ENCODE measurements at places on chromosomes 7 and 10. TPM values are rescaled to one million over a fixed set of nuclear protein-coding genes. Genes with fewer than 3 reads are reported as not detected.

GRCh38 chr10:1177936-1178335, 121.8 kb downstream of the WDR37 start:
- no peak overlapping the region for H3K4me3 ChIP-seq
- no peaks in the 10 kb centered on the region for H3K36me3 ChIP-seq
- H3K4me1 ChIP-seq, result no peaks in the 10 kb centered on the region
- no peak overlapping the region for H3K27ac ChIP-seq
- no peak for DNase-seq

DNA sequence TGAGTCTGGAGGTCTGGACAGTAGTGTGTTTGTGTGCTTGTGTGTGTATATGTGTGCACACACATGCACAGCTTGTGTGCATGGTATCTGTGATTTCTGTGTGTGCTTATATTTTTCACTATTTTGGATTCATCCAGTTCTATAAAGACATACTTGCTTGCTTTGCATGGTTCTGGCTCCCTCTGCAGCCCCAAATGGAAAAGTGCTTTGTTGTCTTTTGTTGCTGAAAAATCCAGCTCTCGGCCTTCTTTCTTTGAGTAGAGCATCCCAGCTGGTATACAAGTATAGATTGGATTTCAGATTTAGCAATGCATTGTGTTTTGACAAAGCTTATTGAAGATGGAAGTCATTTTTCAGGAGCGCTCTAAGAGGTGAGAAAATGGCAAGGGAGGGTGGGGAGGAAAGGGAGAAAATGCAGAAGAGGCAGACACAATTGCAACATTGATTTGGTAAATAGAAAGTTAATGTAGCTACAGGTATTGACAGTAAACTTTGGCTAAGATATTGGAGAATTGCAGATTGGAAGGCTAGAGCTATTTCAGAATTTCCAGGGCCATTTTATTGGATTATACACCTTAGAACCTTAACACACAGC, 333.9 kb downstream of the AUTS2 start:
- no peaks in the 10 kb centered on the region for H3K4me1 ChIP-seq
- no peak overlapping the region for H3K27ac ChIP-seq
- H3K36me3 ChIP-seq, result no peaks in the 10 kb centered on the region
- no peak for DNase-seq
- H3K27me3 ChIP-seq, result no peaks in the 10 kb centered on the region
- H3K4me3 ChIP-seq, result no peak overlapping the region

GRCh38 chr10:76244061-76244686, 812.8 kb downstream of the LRMDA start:
- no peak for DNase-seq
- no peaks in the 10 kb centered on the region for H3K4me1 ChIP-seq
- H3K27me3 ChIP-seq, result no peaks in the 10 kb centered on the region
- no peak overlapping the region for H3K27ac ChIP-seq
- H3K36me3 ChIP-seq, result no peaks in the 10 kb centered on the region

The RELN gene
- total RNA-seq, result not detected

DNA sequence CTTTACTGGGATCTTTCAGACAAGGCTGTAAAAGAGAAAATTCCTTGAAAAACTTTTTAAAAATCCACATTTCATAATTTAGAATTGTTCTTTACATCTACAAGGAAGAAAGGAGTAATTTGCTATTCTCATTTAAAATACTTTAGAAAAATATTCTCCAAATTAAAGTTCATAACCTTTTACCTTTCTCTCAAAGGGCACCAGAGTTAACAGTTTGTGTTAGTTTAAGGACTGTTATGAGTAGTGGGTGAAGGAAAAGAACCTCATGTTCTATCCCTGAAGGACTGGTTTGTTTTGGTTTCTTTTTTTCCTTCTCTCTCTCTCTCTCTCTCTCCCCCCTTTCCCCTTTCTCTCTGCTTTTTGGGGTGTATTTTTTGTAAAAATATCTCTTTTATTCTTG, 4.1 kb downstream of the AGMO start:
- no peak for DNase-seq
- no peak overlapping the region for H3K27ac ChIP-seq
- no peaks in the 10 kb centered on the region for H3K27me3 ChIP-seq

- no peaks in the 10 kb centered on the region for H3K4me1 ChIP-seq
- no peaks in the 10 kb centered on the region for H3K36me3 ChIP-seq
- no peak overlapping the region for H3K27ac ChIP-seq
- DNase-seq, result no peak
- no peak overlapping the region for H3K4me3 ChIP-seq
- H3K27me3 ChIP-seq, result no peaks in the 10 kb centered on the region
Observed at GRCh38 chr10:84302223-84302622, 26.2 kb upstream of the CCSER2 start.

The IQUB gene
- not detected for total RNA-seq

DNA sequence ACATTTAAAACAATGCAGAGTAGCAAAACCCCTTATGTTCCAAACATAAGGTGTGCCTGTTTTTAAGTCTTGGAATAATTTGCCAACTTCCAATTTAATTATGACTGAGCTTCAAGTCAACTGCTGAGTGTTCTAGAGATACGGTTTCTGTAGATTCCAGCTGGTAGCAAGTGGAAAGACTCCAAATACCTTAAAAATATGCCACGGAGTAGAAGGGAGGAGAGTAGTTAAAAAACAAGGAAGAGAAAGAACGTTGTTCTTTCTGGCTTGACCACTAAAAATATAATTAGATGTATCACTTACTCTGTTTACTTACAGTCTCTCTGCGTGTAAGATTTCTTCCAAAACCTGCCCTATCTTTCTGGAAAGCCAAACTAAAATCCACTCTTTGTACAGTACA, 24.5 kb upstream of the ABLIM1 start:
- no peaks in the 10 kb centered on the region for H3K36me3 ChIP-seq
- H3K27ac ChIP-seq, result no peak overlapping the region
- no peak for DNase-seq
- no peaks in the 10 kb centered on the region for H3K4me1 ChIP-seq
- no peak overlapping the region for H3K4me3 ChIP-seq
- no peaks in the 10 kb centered on the region for H3K27me3 ChIP-seq

All from naive thymus-derived CD4-positive, alpha-beta T cell (primary cell).